Suprapubic skin (tissue), 4 donors: ENCODE measurements at places on chromosomes 2 and 18. TPM values are rescaled to one million over a fixed set of nuclear protein-coding genes. Genes with fewer than 3 reads are reported as not detected.

DNA sequence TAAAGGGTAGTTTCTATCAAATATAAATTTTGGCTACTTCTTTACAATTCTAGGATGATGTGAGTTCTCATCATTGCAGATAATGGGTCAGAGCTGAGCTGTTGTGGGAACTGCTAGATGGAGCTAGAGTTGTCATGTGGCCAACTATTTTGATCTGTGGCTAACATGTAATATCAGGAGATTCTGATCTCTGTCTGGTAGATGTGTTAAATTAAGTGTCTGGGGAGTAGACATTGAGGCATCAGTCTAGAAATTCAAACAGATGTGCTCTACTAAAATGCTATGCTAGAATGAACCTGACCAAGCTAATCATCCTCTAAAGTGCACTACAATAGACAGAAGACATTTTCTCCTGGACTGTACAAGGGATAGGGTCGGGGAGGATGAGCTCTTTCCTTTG, 30.3 kb upstream of the DARS1 start:
- H3K36me3 ChIP-seq: no peaks in the 10 kb centered on the region
- H3K4me1 ChIP-seq: peaks cover 3% of the 10 kb centered on the region
- H3K4me3 ChIP-seq: no peak overlapping the region

DNA sequence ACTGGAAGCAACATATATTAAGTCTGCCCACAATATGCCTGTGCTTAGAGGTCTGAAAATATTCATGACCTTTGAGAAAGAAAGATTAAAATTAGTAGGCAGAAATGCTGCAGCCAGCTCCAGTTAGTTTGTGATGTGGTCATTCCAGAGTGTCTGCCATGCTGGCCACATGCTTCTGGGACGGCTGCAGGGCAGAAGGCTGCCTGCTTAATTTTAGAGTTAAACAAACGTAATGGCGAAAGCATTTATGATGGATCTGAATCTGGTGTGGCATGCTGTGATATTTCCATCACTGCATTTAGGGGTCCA, 95.4 kb downstream of the FHOD3 start:
- no peaks in the 10 kb centered on the region for H3K27me3 ChIP-seq
- no peak for DNase-seq
- H3K4me3 ChIP-seq: no peak overlapping the region
- H3K27ac ChIP-seq: no peak overlapping the region

- no peak overlapping the region for H3K27ac ChIP-seq
- no peaks in the 10 kb centered on the region for H3K36me3 ChIP-seq
- no peak overlapping the region for H3K4me3 ChIP-seq
- H3K4me1 ChIP-seq: no peaks in the 10 kb centered on the region
These were observed 456.6 kb upstream of the CELF4 start for GRCh38 chr18:38022234-38022633.

DNA sequence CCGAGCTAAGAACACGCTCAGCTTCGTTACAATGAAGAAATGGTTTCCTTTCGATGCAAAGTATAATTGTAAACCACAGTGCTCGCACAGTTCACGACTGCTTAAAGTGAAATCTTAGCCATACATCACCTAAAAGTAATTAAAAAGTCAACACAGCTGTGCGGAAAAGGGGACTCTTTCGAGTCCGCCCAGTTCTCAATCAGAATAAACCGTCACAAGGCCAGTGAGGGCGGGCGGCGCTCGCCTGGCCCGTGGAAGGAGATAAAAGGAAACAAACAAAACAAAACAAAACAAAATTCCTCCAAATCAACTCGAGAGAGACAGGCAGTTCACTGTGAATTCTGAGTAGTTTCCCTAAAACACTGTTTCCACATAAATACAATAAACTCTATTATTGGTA, 200.9 kb downstream of the TWIST2 start:
- no peaks in the 10 kb centered on the region for H3K4me1 ChIP-seq
- H3K27ac ChIP-seq: no peak overlapping the region
- H3K4me3 ChIP-seq: no peak overlapping the region
- DNase-seq: no peak
- H3K27me3 ChIP-seq: no peaks in the 10 kb centered on the region
- H3K36me3 ChIP-seq: peaks cover 30% of the 10 kb centered on the region

GRCh38 chr2:230457073-230457768, 41.2 kb downstream of the SP100 start:
- H3K27me3 ChIP-seq: no peaks in the 10 kb centered on the region
- peaks cover 70% of the 10 kb centered on the region for H3K36me3 ChIP-seq
- H3K27ac ChIP-seq: no peak overlapping the region
- no peaks in the 10 kb centered on the region for H3K4me1 ChIP-seq
- H3K4me3 ChIP-seq: no peak overlapping the region

DNA sequence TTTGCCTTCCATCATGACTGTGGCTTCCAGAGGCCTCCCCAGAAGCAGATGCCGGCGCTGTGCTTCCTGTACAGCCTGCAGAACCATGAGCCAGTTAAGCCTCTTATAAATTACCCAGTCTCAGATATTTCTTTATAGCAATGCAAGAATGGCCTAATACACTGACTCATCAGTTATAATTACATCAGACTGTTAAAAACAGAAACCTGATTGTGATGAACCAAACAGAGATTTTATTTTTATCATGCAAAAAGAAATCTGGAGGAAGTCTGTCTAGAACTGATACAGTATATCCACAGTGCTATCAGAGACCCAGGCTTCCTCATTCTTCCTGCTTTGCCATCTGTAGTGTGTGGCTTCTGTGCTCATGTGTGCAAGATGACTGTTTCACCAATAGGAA, 93.4 kb upstream of the MEX3C start:
- no peaks in the 10 kb centered on the region for H3K4me1 ChIP-seq
- no peaks in the 10 kb centered on the region for H3K27me3 ChIP-seq
- no peaks in the 10 kb centered on the region for H3K36me3 ChIP-seq
- DNase-seq: no peak

DNA sequence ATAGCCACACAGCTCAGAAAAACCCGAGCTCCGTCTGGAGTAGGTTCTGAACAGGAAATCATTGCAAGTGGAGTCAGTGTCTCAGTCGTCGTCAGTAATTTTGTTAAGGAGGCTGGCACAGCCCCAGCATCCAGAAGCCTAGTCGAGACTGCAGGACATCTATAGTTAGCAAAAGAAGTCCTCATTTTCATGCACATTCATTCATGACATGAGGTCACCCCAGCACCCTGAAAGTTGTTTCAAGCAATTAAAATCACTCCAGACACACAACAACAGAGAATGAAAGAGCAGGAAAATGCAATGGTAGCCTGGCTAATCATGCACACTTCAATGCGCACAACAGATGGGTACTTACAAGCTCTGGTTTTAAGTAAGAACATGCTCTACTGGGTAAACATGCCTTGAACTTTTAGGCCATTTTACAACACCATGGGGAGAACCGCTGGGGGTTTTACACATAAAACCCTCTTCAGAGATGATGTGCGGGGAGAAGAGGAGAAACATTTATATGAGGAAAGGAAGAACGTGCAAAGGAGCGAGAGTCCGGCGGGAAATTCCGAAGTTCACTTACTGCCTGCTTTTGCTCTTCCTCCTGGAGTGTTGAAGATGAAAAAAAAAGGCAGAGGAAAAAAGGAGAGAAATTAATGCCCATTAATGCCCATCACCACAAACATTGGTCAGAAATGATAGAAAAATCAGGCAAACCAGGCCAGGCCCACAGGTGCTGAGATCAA, 77.4 kb upstream of the DNMT3A start:
- H3K4me3 ChIP-seq: no peak overlapping the region
- H3K27ac ChIP-seq: no peak overlapping the region
- no peaks in the 10 kb centered on the region for H3K4me1 ChIP-seq
- H3K27me3 ChIP-seq: no peaks in the 10 kb centered on the region
- no peaks in the 10 kb centered on the region for H3K36me3 ChIP-seq
- no peak for DNase-seq

- H3K4me1 ChIP-seq: no peaks in the 10 kb centered on the region
- no peak overlapping the region for H3K27ac ChIP-seq
- DNase-seq: no peak
- H3K27me3 ChIP-seq: no peaks in the 10 kb centered on the region
- H3K36me3 ChIP-seq: no peaks in the 10 kb centered on the region
These were observed 322.6 kb upstream of the REV1 start for GRCh38 chr2:99812426-99812825.

DNA sequence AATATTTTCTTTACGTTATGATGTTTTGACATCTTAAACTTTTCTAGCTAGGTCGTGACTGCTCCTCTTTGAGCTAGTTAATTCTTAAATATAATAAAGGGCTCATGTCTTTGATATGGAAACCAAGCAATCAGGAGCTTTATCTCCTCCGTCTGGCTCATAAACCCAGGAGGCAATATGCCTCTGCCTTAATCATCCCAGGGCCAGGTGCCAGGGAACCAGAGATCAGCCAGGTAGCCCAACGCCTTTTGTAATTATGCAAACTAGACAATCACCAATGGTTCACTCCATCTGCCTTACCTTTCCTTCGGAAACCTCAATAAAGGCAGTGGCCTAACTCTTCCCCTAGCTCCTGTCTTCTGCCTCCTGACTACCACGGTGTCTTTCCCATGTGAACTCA, 213.7 kb downstream of the KCNJ3 start:
- H3K27me3 ChIP-seq: no peaks in the 10 kb centered on the region
- no peak overlapping the region for H3K27ac ChIP-seq
- no peak for DNase-seq
- H3K4me1 ChIP-seq: no peaks in the 10 kb centered on the region

GRCh38 chr2:238207006-238207405, 3.5 kb upstream of the ILKAP start:
- no peak overlapping the region for H3K27ac ChIP-seq
- peaks cover 13% of the 10 kb centered on the region for H3K4me1 ChIP-seq
- H3K4me3 ChIP-seq: no peak overlapping the region

DNA sequence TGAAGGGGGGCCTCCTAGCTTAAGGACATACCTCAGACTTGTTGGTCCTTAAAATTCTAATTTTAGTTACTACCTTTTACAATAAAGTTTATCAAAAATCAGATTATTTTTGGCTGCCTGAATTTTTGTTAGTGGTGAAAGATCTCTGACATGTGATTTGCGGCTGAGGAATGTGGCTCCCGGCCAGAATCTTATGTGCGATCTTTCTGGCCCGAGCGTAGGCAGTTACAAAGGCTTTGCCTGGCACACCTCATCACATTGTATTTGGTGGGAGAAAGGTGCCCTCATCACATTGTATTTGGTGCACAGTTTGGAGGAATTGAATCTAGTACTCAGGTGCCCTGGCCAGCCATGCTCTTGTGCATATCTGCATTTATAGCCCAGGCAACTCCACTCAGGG, 289.1 kb downstream of the GULP1 start:
- H3K4me1 ChIP-seq: no peaks in the 10 kb centered on the region
- no peak overlapping the region for H3K4me3 ChIP-seq
- DNase-seq: no peak

DNA sequence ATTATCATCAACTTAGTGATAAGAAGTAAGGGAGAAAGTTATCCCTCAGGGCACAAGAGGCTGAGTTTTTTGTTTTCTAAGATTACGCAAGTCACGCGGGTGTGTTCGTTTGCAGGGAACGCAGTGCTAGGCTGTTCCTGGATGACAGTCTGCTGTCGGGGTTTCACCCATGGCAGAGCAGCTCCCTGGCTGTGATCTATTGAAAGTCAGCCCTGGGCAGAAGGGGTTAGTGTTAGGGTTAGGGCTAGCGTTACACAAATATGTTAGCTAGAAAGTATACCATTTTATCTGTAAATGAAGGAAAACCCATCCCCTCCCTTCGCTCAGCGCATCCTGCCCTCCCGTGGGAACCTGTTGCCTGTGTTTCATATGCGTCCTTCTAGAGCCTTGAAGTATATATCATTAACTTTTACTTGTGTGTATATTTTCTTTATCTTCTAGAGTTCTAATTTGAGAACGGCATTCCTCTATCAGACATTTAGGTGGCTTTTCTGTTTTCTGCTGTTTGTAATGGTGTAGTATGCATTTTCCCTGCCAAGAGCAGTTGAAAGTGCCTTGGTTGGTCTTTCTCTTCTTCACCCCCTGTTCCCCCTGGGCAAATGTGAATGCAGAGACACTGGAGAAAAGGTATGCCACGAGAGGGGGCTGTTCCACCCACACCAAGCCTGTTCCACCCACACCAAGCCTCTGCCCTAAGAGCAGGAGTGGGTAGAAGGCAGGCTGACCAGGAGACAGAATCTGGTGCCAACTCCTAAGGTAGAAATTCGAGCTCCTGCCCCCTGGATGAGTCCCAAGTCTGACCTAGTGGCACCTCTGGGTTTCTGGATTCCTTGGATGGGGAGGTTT, 47.0 kb downstream of the ARMC9 start:
- H3K36me3 ChIP-seq: no peaks in the 10 kb centered on the region
- DNase-seq: no peak
- H3K27ac ChIP-seq: no peak overlapping the region

- H3K36me3 ChIP-seq: peaks cover 84% of the 10 kb centered on the region
- H3K4me3 ChIP-seq: no peak overlapping the region
- H3K27me3 ChIP-seq: no peaks in the 10 kb centered on the region
- no peak overlapping the region for H3K27ac ChIP-seq
- no peaks in the 10 kb centered on the region for H3K4me1 ChIP-seq
These were observed 66.4 kb downstream of the COA5 start for GRCh38 chr2:98541906-98542305.

The CHST9 gene
- total RNA-seq: 2.0 TPM

The SKA1 gene
- total RNA-seq: 0.89 TPM

The RTN4 gene
- total RNA-seq: 395 TPM
